ENCODE measurements at places on chromosomes 3 and 15.

DNA sequence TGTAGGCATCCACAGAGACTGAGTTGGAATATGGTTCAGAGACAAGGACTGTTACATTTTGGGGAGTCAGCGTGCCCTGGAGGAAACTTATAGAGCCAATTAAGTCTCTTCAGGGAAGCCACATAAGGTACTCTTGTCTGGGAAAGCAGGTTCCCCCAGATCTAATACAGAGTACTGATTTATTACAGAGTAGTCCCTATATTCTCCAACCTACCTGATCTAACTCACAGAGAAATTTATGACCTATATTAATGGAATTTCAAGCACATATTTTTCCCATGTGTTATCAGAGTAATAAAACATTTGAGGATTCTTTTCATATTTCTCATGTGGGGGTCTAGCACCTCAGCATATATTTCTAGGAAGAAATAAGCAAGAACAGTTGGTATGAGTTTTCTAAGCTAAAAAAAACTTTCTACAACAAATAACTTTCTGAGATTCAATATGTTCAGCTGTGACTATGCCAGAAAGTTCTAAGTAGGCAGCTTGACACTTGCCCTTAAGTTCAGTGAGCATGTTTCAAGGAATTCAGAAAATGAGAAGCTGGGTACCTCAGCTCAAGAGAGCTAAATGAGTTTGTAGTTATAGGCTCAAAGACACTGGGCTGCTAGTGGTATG is 75.3 kb upstream of the COL8A1 start:
- no peak for DNase-seq

- no peak for DNase-seq
These were observed 11.7 kb upstream of the ADAMTS17 start for GRCh38 chr15:100353449-100353848.

- no peak for DNase-seq
These were observed 28.1 kb downstream of the CHST2 start for GRCh38 chr3:143147707-143148106.

GRCh38 chr3:140568842-140569520 is 108.9 kb upstream of the TRIM42 start:
- DNase-seq: no peak

DNA sequence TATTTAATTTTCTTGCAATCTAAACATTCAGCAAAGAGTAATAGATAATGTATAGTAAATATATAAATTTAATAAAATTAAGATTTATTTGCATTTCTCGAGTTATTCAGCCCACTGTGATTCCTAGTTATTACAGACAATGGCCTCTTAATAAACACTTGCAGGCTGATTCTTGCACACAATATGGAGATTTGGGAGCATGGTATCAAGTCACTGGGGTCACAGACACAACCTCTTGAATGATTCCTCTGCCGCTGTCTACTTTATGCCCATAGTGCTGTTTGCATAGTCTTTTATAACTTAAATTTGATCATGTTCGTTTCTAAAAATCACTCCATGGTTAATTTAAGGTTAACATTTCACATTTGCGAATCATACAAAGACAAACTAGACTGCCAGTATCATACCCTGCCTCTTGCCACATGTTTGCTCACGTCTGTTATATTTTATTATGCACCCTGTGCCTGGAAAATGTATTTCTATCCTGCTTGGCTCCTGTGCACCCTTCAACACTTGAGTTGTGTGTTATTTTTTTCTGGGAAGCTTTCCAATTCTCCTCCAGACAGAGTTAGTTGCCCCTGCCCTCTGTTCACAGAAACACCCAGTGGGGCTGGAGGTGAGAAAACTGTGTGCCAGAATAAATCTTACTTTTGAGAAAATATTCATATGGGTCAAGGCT is 206.3 kb upstream of the ROBO1 start:
- DNase-seq: no peak

- no peak for DNase-seq
These were observed 9.1 kb downstream of the MESP2 start for GRCh38 chr15:89785064-89785773.

GRCh38 chr15:101386006-101386405 is 91.0 kb upstream of the SNRPA1 start:
- DNase-seq: no peak

GRCh38 chr15:70095408-70096214 is 2.1 kb downstream of the TLE3 start:
- peak; percentile 29 for DNase-seq

- DNase-seq: no peak
These were observed 155.4 kb downstream of the ZMAT3 start for GRCh38 chr3:178916223-178916622.

DNA sequence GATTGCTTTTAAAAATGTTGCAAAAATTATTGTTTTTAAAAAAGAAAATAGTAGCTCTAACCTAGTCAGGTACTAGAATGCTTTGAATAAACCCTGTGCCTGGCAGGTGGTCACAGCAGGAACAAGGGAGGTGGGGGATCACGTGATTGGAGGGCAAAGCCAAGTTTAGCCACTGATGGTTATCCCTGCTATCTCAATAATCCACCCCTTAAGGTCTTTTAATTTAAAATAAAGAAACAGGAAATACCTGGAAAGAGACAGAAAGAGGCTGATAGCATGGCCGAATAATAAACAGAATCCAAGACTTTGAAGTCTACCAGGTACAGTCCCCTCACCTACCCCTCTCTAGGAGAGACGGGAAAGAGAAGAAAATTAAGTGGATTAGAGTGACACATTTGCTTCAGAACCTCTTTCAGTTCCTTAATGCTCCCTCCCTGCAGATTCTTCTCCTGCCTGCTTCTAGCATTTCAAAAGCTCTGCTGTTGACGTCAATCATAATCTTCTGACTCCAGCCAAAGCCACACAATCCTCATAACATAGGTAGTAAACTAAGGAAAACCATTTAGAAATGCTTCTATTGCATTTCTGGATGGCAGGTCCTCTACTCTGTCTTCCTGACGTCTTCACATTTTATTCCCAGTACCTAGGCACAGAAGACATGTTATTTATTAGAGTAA is 303.4 kb upstream of the MME start:
- no peak for DNase-seq

DNA sequence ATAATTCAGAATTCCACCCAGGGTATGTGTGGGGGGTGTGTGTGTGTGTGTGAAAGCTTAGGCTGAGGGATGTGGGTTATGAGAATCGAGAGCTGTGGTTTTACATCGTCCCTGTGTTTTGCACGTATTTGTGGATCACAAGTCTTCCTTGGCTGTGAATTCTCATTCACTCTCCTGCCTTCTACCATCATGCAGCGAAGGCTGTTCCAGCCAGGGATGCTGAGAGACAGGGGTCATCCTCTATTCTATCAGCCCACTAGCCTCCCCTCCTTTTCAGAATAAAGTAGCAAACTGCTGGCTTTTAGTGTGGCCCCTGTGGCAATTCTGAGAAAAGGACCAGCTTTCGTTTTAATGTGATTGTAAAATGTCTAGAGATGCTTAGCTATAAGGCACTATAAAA is 460.6 kb upstream of the NR2F2 start:
- no peak for DNase-seq

DNA sequence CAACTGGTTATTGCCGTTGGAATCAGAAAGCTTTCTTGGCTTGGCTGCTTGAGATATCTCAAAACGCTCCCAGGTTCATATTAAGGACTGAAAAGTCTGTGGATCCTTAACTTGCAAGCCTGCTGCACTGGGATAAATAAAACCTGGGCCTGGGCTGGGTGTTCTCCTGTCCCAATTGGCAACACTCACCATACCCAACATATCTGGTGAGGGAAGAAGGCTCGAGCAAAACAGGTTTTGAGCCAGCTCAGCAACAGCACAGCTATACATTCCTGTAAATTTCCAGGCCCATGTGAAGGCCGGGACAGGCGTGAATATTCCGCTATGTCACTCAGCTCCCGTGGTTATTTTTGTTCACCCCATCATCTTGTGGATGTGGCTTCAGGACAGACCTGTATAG is 169.0 kb upstream of the BCL6 start:
- no peak for DNase-seq

GRCh38 chr3:65619888-65620287 is 418.8 kb downstream of the MAGI1 start:
- DNase-seq: no peak

DNA sequence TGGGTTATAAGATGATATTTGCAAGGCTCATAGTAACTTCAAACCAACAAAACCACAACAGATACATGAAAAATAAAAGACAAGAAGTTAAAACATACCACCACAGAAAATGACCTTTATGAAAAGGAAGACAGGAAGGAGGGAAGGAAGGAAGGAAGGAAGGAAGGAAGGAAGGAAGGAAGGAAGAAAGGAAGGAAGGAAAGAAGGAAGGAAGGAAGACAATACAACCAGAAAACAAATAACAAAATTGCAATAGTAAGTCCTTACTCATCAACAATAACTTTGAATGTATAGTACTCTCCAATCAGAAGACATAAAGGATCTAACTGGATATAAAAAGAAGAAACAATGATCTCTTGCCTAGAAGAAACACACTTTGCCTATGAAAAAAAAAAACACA is 287.4 kb upstream of the DCBLD2 start:
- DNase-seq: no peak

- DNase-seq: no peak
These were observed 536.7 kb downstream of the SOX2 start for GRCh38 chr3:182248349-182248880.

- DNase-seq: no peak
These were observed 63.2 kb downstream of the ASTE1 start for GRCh38 chr3:130963444-130963843.

DNA sequence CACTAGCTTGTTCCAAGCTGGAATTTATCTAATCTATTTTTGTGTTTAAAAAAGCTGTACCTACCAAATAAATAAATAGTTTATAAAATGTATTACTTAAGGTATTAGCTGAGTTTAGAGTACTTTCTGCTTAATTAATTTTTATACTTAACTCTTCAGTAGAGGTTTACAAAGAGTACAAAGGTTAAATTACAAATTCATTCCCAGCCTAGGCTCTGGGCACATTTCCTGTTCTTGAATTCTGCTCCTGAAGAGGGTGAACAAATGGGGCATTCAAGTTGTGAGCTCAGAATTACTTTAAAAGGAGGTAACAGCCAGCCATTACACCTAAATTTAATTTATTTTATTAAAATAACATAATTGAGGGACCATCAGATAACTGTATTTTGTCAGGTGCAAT is 26.4 kb downstream of the MKRN2 start:
- DNase-seq: no peak

DNA sequence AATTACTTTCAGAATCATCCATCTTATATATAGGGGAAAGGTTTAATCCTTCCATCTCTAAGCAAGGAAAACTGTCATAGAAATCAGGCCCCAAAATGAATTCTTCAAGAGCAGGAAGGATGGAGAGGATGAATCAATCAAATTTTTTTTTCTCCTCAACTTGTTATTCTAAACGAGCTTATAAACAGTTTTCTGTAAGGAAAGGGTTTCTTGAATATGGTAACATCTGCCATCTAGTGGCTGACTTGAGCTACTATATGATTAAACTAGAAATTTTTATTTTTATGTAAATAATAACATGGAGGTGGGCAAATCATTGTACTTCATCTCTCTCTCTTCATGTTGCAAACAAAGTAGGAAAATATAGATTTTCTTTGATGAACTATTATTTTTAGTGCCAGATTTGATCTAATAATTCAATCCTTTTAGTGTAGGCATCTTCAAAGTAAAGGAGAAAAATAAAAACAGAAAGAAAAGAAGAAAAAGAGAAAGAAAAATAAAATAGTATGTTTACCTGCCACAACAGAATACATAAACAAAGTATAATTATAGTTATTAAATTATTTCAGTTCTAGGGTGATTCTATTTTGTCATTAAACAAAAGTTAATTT is 146.6 kb downstream of the SERPINI1 start:
- DNase-seq: no peak

- DNase-seq: no peak
These were observed 985 bp downstream of the LCMT2 start for GRCh38 chr15:43329217-43329959.

DNA sequence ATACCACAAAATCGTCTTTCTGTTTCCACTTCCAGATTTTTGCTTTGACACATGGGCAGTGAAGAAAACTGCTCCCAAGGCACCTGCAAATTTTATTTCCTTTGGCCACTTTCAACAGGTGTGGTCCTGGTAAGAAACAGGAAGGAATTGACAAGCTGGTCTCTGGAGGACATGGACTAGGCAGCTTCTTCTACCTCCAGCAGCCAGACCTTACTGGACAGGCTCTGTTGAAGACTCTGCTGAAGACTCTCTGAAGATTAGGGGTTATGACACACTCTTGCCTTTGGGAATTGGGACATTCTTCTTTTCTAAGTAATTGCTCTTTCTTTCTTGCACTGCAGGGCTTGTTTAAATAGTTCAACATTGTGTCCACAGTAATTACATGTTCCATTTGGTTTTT is 147.7 kb upstream of the DCBLD2 start:
- no peak for DNase-seq

DNA sequence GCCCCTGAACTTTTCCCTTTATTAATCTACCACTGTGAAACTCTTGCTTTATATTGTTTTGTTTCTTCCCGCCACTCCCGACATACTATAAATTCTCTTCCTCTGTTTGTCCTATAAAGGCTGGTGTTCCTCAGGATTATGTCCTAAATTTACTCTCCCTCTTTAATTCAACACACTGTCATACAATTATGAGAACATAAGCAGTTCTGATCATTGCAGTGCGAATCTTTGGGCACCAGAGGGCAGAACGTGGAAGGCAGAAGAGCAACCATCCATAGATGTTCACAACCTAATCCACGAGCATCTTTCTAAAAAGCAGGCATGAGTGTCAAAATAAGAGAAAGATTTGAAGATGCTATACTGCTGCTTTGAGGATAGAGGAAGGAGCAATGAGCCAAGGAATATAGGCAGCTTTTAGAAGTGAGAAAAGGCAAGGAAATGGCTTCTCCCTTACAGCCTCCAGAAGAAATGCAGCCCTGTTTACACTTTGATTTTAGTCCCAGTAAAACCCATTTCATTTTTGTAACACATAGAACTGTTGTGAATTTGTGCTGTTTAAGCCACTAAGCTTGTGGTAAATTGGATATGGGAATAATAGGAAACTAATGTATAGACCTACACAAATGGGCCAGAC is 179.4 kb downstream of the GBE1 start:
- DNase-seq: no peak

GRCh38 chr3:119245778-119246177 is 5.1 kb upstream of the B4GALT4 start:
- no peak for DNase-seq

Measured in activated CD8-positive, alpha-beta memory T cell treated with anti-CD3 and anti-CD28 coated beads for 48 hours (primary cell).